ENCODE measurements at places on chromosomes 6 and 20.
A peak's percentile ranks its signal among the peaks of the same experiment; 100 is the strongest.

DNA sequence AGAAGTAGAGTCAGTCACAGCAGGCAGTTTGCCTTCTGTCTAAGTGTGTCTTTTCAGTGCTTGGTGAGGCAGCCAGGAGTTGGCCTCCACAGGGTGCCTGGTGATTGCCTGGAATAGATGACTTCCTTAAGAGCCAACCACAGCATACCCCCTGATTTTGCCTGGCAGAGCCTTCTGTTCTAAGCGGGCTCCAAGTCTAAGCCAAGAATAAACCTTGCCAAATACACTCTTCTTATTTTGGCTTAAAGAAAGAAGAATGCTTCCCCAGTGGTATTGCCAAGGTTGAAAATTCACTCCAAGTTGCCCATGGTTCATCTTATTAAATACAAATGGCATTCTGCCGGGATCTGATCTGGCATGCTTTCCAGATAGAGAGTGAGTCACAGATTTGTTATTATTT is 1424.8 kb upstream of the EYS start:
- no peak for DNase-seq

- DNase-seq, result peak; percentile 64
Observed at GRCh38 chr6:149934249-149935156, 7.3 kb upstream of the ULBP2 start.

DNA sequence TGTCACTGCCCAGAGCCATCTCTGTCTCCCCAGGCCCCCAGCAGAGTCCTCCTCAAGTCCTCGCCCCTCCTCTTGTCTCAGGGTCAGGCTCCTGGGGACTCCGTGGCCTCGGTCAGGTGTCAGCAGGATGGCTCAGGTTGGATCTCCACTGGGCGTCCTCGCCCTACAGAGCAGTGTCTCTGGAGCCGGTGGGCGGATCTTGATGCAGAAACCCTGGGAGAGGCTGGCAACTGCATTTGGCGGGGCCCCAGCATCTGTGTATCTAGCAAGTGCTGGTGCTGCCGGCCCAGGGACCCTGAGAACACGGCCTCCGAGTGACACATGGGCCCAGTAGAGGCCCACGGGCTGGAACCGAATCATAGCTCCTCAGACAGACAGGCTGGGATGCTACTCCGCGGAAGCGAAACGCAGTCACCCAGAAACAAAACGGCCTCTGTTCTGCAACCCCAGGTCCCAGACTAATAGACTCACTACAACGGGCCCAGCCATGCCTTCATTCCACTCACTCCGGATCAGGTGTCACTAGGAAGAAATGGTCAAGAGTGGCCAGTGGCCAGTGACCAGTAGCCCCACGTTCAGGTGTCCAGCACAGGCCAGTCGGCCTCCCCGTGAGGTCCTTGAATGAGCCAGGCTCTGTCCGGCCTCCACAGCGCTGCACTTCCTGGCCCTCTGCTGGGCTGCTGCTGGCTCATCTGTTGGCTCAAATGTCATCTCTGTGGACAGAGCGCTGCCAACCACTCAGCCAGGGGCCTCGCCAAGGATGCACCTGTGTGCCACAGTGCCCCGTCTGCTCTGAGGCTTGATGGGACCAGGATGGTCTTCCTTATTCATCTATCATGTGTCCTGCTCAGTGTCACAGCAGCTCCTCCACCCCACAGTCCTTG is 12.6 kb upstream of the FRMD1 start:
- DNase-seq, result no peak

GRCh38 chr20:60586269-60587050 is 628.2 kb downstream of the CDH26 start:
- DNase-seq, result no peak

DNA sequence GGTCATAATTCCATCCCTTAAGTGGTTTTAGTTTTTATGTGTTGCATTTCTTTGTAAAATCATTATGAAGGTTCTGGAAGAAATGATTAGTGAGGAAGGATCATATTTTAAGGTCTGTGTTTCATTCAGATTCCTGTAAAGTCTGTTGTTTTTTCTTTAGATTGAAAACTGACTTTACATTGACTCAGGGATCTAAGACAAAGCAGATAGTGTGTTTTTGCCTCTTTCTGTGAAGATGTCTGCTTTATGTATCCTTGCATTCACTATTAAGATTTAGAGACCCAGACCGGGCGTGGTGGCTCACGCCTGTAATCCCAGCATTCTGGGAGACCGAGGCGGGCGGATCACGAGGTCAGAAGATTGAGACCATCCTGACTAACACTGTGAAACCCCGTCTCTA is 225.7 kb downstream of the SAMD5 start:
- no peak for DNase-seq

DNA sequence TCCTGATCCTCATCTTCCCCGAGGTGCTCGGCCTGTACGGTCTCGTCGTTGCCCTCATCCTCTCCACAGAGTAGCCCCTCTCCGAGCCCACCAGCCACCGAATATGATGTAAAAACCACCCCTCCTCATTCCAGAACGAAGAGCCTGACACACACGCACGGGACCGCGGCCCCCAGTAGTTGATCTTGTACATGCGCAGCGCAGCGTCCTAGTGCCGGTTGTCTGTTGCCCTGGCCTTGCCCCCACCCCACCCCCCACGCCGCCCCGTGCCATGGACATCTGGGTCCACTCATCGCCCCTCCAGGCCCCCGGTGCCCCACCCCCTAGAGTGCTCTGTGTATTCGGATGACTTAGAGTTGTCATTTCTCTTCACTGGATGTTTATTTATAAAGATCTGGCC is 5.2 kb upstream of the PRPH2 start:
- no peak for DNase-seq

DNA sequence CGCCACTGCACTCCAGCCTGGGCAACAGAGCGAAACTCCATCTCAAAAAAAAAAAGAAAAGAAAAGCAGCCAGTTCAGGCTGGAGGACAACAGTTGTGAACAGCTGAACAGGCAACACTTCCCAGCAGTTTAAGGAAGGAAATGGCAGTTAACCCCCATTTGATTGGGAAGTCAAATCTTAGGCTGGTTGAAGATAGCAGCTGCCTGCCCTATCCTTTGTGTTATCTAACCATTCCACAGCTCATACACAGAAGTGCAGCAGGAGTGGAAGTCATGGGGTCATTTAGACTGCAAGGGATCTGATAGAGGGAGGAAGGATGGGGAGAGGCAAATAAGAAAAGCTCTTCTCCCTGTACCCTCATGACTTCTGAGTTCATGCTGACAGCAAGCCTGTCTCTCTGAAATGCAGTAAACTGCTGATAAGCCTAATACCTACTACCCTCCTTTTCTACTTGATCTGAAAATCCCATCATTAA is 35.3 kb downstream of the KCTD20 start:
- no peak for DNase-seq

GRCh38 chr6:42212442-42212841 is 5.2 kb downstream of the MRPS10 start:
- DNase-seq, result no peak

DNA sequence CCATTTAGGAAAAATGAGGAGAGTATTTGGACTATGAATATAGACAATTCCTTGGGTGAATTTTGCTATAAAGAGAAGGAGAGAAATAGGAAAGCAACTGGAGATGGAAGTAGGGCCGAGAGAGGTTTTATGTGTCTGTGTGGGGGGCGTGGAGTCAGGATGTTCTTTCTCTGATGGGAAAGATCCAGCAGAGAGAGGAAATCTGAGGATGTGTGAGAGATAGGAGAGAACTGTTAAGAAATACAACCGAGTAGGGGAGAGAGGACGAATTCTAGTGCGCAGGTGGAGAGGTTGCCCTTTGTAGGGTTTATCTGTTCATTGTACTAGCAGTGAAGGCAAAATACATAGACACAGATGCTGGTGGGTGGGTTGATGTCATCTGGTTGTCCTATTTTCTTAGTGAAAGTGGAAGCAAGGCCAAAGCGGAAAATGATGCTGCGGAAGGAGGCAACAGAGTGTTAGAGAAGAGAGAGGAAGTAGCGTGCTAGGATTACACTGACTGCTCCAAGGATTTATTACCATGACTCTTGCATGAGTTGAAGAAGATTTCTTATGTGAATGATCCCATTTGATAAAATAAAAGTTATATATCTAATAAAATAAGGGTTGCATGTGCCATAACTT is 57.7 kb downstream of the CLVS2 start:
- DNase-seq, result no peak

DNA sequence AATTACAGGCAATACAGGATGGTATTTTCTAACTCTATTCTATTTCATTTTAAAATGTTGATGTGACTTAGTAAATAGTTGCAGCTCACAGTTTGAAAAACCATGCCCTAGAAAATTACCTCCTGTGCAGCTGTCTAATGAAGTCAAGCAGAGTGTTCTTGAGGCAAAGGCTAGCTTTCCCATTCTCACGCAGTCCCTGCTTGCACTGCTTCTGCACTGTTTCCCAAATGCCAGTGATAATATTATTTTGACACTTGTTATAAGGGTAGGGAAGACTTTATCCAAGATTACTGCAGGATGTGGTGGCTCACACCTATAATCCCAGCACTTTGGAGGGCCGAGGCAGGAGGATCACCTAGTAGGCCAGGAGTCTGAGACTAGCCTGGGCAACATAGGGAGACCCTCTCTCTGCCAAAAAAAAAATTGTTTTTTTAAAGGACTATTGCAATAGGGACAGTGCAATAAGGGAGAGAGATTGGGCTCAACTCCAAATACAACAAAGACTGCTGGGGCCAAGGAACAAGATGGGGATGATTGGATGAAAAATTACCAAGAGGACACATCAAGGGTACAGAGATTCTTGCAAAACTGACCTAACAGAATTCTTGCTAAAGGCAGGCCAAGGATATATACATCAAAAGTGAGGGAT is 196.1 kb downstream of the LY86 start:
- no peak for DNase-seq

GRCh38 chr20:52033313-52033712 is 158.3 kb downstream of the ZFP64 start:
- DNase-seq, result no peak

GRCh38 chr6:89970609-89971337 is 76.5 kb downstream of the GJA10 start:
- no peak for DNase-seq

GRCh38 chr6:92369309-92369708 is 1050.0 kb downstream of the EPHA7 start:
- no peak for DNase-seq

- DNase-seq, result no peak
Observed at GRCh38 chr6:100731411-100731810, 149.7 kb downstream of the ASCC3 start.

DNA sequence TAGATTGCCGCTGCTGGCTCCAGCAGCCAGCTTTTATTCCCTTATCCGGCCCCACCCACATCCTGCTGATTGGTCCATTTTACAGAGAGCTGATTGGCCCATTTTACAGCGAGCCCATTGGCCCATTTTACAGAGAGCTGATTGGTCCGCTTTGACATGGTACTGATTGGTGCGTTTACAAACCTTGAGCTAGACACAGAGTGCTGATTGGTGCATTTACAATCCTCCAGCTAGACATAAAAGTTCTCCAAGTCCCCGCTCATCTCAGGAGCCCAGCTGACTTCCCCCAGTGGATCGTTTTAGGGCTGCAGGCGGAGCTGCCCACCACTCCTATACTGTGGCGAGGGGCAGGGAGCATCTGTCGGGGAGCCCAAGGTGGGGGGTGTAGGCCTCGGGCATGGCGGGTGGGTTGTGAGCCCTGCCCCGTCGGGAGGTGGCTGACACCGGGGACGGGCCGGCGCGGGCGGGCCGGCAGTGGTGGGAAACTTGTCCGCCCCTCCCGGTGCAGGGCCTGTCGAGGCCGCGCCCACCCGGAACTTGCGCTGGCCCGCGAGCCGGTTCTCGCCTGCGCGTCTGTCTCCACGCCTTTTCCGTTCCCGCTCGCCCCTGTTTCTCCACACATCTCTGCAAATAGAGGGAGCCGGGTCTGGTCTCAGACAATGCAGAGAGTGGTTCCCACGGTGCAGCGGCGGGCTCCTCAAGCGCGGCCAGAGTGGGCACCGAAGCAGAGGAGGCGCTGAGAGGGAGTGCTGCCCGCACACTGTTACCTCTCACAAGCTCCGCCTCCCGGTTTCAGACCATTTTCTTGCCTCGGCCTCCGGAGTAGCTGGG is 86.1 kb upstream of the STMND1 start:
- DNase-seq, result peak; percentile 37

- no peak for DNase-seq
Observed at GRCh38 chr20:60900618-60901017, 351.4 kb upstream of the CDH4 start.

GRCh38 chr6:3151691-3152090 is 5.7 kb downstream of the TUBB2A start:
- DNase-seq, result no peak

Measured in liver (tissue), 10 donors.